ENCODE measurements at places on chromosomes 6 and 20.

DNA sequence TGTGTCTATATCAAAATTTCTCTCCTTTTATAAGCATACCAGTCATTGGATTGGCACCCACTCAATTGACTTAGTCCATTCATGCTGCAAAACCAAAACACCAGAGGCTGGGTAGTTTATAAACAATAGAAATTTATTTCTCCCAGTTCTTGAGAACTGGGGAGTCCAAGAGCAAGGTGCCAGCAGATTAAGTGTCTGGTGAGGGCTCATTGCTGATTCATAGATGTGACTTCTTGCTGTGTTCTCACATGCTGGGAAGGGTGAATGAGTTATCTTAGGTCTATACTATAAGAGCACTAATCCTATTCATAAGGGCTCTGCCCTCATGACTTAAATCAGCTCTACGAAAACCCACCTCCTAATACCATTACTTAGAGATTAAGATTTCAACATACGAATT, 501.4 kb downstream of the EPM2A start:
- no peak for DNase-seq

DNA sequence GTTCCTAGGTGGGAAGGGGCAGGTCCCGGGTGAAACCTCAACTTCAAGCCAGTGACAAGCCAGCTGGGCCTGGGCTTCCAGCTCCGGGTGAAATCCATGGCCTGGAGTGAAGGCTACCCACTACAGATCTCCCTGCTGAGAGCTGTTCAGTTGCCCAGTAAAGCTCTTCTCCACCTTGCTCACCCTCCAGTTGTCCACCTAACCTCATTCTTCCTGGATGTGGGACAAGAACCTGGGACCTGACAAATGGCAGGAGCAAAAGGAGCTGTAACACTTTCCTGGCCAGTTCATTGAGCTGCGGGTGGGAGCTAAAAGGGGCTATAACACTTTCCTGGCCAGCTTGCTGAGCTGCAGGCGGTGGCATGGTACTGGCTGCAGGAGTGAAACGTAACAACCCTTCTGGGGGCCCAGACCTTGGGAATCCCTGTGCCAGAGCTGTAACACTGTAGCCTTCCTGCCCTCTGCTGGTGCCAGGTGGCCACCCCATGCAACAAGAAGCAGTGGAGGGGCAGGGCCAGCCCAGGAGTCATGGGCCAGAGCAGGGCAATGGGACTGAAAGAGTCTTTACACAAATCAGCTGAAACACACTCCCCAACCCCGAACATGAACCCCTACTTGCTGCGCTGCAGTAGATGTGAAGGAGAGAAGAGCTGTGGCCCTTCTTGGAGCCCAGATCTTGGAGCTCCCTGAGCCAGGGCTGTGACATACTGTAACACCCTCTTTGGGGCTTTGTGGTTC, 3.6 kb upstream of the HINT3 start:
- DNase-seq: no peak

DNA sequence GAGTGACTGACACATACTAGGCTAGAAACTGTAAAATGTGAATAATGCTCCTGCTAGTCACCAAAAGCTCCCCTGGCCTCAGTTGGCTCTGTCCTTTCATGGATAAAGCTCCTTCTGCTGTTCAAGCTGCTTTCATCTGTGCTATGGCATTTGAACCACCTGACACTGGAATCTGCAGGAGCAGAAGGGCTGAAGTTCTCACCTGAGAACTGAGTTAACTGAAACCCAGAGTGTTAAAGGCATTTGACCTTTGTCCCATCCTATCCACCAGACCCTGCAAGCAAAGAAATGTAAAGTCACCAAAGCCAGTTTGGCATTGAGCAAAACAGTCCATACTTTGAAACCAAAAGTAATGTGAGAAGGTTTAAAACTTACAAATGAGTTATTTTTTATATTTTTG, 77.7 kb downstream of the BMP2 start:
- no peak for DNase-seq

DNA sequence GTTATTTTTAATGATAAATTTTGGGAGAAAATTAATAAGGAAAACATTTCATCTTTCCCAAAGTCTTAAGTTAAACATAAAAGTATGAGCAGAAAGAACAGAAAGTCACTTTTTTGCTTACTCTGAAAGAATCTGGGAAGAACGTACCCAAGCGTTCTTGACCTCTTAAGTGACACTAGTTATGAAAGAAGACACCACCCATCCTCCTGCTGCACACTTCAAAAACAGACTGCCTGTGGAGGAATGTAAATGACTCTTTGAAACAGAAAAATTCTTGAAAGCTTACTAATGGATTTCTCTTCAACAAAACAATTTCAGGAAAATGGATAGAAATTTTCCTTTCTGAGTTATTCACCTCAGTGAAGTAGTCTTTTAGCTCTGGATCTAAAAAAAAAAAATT, 227.7 kb downstream of the MEI4 start:
- DNase-seq: no peak

GRCh38 chr6:159039885-159040258, 4.9 kb downstream of the TAGAP start:
- DNase-seq: no peak

- DNase-seq: peak; percentile 93
These were observed 28.6 kb upstream of the CCN2 start for GRCh38 chr6:131979515-131980337.

DNA sequence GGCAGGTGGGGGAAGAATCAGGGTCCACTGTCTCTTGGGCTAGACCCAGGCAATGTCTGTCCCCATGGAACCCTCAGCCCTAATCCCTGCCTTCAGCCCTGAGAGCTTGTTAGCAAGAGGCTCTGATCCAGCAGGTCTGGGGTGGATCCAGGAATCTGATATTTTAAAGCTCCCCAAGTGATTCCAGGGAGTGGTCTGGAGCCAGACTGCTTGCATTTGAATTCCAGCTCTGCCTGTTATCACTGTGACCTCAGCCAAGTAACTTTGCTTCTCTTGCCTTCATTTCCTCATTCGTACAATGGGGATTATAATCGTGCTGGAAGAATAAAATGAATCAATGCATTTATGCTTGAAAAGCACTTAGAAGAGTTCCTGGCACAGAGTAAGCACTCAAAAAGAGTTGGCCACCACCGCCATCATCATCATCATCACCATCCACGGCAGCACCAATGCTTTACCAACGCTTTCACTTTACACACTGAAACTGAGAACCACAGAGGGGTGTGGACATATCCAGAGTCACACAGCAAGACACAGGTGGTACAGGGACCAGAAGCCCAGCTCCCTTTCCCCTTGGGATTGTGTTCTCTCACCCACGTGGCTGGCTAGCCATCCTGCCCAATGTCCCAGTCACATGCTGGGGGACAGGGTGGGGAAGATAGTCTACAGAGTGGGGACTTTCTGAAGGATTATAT, 75.7 kb upstream of the RALY start:
- no peak for DNase-seq

- no peak for DNase-seq
These were observed 79.8 kb downstream of the PRDM1 start for GRCh38 chr6:106165885-106166485.

GRCh38 chr6:30915591-30915946, 1.5 kb downstream of the VARS2 start:
- DNase-seq: no peak

DNA sequence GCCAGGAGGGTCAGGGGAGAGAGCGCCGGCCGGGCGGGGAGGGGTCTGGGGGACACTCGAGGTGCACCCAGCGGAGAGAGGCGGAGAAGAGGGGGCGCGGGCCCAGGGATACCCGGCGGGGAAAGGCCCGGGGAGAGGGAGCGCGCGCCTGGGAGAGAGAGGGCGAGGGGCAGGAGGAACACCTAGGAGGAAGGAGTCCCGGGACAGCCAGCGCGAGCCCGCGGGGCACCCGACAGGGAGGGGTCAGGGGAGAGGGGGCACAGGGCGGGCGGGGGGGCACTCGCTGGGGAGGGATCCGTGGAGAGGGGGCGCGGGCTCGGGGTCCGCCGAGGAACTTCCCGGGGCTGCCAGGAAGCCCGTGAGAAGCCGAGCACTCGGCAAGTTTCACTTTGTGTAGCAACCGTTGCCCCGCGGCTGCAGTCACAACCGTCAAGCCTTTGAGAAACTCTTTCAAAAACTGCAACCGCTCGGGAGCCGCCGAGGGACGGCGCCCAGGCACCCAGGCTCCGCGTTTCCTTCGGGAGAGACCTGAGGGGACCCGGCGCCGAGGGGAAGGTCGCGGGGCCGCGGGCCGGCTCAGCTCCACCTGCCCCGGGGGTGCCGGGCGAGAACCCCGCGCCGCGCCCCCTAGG, 471 bp downstream of the EZR start:
- DNase-seq: no peak

- no peak for DNase-seq
These were observed 260.5 kb downstream of the DLL1 start for GRCh38 chr6:170030284-170030815.

- no peak for DNase-seq
These were observed 155.2 kb downstream of the SCML4 start for GRCh38 chr6:107668743-107669474.

- DNase-seq: no peak
These were observed 63.6 kb downstream of the SLC23A2 start for GRCh38 chr20:4937407-4938319.

- peak; percentile 42 for DNase-seq
These were observed 40.2 kb upstream of the FAM50B start for GRCh38 chr6:3808759-3809514.

GRCh38 chr6:46380152-46380807, 111.0 kb downstream of the RCAN2 start:
- no peak for DNase-seq

- DNase-seq: no peak
These were observed 581.6 kb downstream of the HAO1 start for GRCh38 chr20:7358670-7359069.

Measured in AG04449 (cell line).